ENCODE measurements at places on chromosomes 1 and 21. TPM values are rescaled to one million over a fixed set of nuclear protein-coding genes. Genes with fewer than 3 reads are reported as not detected.

DNA sequence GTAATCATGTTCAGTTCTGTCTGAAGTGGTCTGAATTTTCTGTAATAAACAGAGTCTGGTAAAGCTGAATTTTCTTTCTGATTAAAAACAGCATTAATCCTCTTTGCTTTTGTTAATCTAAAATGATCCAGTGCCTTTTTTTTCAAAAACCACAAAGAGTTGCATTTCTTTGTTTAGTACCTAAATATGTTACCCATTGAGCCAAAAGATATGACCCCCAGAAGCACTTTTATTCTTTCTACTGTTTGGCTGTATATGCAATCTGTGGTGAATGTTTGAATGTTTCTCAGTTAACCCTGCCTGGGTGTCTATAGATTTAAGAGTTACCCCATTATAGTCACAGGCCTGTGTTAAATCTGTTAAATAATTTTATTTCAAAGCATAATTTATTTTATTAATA lies 394.8 kb downstream of the PTPRC start:
- no peak for DNase-seq

DNA sequence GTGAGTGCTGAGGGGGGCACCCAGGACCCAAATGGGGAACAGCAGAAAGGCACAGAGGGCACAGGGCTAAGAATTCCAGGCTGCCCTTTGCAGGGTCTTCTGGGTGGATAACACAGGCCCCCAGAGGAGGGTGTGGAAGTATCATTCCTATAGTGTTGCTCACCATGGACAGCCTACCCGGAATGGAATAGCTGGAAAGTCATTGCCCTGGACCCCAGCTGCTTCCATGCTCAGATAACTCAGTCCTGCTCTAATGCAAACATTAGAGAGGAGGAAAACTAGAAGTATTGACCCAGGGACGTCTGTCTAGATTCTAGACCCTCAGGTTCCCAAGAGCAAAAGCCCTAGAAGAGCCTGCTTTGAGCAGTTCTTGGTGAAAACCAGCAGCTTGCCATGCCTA lies 24.7 kb downstream of the SLC6A17 start:
- no peak for DNase-seq

DNA sequence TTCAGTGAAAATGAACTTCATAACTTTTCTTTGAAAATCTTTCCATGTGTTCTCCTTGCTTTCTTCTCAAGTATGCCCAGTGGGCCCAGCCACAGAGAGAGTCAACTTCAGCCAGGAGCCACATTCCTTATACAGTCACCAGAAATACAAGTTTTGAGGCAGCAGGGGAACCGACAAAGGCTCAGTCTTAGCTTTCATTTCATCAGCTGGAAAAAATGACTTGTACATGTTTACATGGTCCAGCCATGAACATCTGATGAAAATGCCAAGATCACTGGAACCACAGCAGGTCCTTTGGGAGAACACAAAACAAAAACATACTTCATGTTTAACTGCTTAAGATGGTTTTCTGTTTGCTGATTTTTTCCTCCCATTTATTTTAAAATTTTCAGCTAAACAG lies 72.5 kb downstream of the SYDE2 start:
- no peak for DNase-seq

- no peak for DNase-seq
These were observed 45.2 kb downstream of the EDN2 start for GRCh38 chr1:41439234-41439633.

DNA sequence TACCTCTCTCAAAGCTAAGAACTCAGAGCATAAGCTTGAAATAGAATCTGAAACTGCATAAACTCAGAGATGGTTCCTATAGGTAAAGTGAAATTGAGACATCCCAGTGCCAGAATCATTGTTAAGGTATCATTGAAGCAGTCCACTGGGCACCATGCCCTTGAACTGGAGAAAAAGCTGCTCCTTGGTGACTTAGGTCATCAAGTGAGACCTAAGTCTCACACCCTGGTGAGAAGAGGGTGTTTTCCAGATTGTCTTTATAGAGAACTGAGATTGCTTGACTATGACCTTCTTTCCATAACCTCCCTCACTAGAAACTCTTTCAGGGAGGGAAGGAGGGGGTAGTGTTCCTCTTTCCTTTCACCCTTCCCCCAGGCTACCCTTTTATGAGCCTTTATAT lies 9.4 kb upstream of the ATP6V1G3 start:
- no peak for DNase-seq

- no peak for DNase-seq
These were observed 49.5 kb upstream of the ERRFI1 start for GRCh38 chr1:8075511-8076051.

DNA sequence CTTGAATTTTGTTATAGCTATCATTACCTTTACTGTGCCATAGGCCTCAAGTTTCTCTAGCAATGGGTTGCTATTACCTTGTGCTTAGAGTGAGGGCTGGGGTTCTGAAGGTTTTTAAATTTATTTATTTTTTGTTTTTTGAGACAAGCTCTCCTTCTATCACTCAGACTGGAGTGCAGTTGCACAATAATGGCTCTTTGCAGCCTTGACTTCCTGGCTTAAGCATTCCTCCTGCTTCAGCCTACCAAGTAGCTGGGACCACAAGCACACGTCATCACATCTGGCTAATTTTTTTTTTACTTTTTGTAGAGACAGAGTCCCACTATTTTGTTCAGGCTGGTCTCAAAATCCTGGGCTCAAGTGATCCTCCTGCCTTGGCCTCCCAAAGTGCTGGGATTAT lies 41.5 kb downstream of the SNX27 start:
- no peak for DNase-seq

- DNase-seq, result no peak
These were observed 858.7 kb downstream of the USP25 start for GRCh38 chr21:16588433-16588860.

DNA sequence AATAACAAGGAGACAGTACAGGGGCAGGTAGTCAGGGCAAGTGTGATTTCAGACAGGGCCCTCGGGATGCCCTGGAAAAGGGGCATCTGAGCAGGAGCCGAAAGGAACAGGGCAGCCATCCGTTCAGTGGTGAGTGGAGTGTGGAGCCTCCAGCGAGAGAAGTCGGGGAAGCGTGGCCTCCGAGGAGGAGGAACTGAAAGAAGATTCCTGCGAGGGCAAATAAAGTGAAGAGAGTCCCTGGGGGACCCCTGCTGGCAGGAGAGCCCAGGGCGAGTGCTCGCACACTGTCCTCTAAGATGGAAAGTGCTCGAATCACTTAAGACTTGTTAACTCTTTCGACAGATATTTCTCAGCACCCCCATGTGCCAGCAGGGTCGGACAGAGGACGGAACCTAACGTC lies 3.5 kb upstream of the UTS2 start:
- DNase-seq, result no peak

GRCh38 chr1:193308438-193308837 lies 122.0 kb upstream of the B3GALT2 start:
- no peak for DNase-seq

- no peak for DNase-seq
These were observed 164.9 kb upstream of the ADGRL2 start for GRCh38 chr1:81635816-81636215.

- no peak for DNase-seq
These were observed 21.2 kb upstream of the OTUD3 start for GRCh38 chr1:19861034-19861433.

- DNase-seq, result no peak
These were observed 9.8 kb upstream of the KCNQ4 start for GRCh38 chr1:40773748-40774265.

GRCh38 chr1:205826016-205826806 lies 13.2 kb upstream of the SLC41A1 start:
- no peak for DNase-seq

- DNase-seq, result no peak
These were observed 44.6 kb downstream of the WNT9A start for GRCh38 chr1:227903061-227903521.

DNA sequence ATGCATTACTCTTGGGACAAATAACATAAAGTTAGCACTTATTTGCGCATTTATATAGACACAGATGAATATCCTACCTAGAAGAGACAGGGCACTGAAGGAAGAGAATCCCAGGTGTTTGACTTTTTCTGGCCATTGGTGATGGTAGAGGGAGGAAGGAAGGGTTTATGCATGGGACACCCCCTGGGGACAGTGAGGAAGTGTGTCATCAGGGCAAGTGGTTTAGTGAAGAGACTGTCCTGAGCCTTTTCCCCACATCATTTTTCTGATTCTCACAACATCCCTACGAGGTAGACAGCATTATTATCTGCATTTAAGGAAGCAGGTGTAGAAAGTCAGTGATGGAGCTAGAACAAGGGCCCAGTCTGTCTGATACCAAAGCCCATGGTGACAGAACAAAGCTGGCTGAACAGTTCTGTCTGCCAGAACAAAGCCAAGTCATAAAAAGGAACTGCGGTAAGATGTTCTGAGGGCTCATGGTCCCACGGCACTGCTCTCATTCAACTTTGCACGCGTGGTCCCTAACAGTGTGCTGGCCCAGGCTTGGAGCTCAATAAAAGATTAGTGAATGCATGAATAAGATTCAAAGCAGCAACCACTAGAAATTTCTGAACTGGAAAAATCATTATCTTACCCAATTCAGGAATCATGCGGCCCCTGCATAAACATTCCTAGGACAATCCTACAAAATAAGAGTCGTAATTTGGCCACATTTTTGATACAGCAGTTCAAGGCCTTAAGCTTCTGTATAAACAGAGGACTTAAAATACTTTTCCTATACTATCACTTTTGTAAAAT lies 12.2 kb upstream of the CDC42BPA start:
- no peak for DNase-seq

- DNase-seq, result no peak
These were observed 253.0 kb upstream of the HOOK1 start for GRCh38 chr1:59561796-59562195.

DNA sequence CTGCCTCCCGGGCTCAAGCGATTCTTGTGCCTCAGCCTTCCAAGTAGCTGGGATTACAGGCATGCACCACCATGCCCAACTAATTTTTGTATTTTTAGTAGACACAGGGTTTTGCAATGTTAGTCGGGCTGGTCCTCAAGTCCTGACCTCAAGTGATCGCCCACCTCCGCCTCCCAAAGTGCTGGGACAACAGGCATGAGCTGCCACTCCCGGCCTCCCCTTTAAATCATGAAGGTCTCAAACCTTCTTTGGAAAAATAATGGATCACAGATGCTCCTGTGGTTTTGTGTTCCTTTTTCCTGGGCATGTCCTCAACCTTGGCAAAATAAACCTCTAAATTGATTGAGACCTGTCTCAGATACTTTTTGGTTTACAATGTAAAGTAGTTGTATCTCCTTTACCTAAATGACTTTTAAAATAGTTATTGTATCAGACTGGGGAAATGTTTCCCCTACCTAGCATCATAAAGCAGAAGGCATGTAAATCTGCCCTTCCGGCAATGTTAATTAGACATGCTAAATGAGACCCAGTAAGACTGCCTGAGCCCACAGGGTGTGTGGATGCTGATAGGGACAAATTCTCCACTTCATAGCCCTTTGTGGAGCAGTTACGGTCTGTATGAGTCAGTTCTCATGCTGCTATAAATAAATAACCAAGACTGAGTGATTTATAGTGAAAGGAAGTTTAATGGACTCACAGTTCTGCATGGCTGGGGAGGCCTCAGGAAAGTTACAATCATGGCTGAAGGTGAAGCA lies 27.8 kb downstream of the CBR1 start:
- DNase-seq, result no peak

DNA sequence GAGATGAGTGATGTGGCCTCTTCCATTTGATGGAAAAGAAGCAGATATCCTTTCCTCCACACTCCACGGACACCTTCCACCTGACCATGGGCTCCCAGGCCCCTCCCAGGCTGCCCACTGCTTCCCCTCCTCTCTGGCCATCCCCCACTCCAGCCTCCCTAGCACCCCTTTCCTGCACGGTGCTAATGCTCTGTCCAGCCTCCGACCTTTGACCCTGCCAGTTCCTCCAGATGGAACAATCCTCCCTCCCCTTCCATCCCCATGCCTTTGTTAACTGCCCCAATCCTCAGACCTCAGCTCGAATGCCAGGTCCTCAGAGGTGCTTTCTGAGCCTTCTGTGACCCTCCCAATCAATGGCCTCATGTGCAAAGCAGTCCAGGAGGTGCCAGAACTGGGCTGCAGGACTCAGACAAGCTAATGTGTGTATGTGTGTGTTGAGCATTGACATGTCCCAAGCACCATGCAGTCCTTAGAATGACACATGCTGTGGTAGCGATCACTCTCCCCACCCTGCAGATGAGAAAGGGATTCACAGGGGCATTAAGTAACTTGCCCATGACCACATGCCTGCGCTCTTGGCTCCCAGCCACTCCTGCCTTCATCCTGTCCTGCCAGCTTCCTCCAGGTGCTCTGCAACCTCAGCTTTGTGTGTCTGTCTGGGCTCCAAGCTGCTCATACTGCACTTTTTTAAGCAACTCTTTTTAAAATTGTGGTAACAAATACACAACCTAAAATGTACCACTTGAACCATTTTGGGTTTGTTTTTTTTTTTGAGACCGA lies 63.5 kb upstream of the EDN2 start:
- DNase-seq, result no peak

DNA sequence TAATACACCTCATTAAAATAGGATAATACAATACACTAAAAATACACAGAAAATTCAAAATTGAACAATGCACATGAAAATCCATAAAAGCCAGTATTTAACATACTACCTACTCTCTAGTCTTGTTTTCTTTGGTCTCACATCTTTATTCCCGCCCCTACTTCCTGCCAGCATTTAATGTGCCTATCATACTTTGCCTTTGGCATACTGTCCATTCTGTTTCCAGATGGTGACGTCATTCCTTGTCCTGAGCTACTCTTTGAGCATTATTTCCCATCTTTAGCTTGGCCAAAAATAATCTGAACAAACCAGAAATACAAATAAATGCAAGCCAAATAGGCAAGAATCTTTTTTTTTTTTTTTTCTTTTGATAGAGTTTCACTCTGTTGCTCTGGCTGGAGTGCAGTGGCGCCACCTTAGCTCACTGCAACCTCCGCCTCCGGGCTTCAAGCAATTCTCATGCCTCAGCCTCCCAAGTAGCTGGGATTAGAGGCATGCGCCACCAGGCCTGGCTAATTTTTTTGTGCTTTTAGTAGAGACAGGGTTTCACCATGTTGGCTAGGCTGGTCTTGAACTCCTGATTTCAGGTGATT lies 4.4 kb downstream of the HFM1 start:
- DNase-seq, result no peak

The C1QA gene
- not detected for total RNA-seq

The EIF3I gene
- total RNA-seq, result 372 TPM

The KRTAP21-2 gene
- not detected for total RNA-seq

The AGMAT gene
- 1.4 TPM for total RNA-seq

The GREM2 gene
- not detected for total RNA-seq

The THEM5 gene
- not detected for total RNA-seq

The SLC41A1 gene
- total RNA-seq, result 9.4 TPM

The GJA9 gene
- total RNA-seq, result not detected

The CLCNKB gene
- not detected for total RNA-seq

The GLIS1 gene
- total RNA-seq, result not detected
